ENCODE measurements at places on chromosomes 11 and 22. TPM values are rescaled to one million over a fixed set of nuclear protein-coding genes. Genes with fewer than 3 reads are reported as not detected.

CBLIF gene
- not detected for total RNA-seq

FOSL1 gene
- total RNA-seq = 1.3 TPM

POU2AF3 gene
- 0.28 TPM for total RNA-seq

DNA sequence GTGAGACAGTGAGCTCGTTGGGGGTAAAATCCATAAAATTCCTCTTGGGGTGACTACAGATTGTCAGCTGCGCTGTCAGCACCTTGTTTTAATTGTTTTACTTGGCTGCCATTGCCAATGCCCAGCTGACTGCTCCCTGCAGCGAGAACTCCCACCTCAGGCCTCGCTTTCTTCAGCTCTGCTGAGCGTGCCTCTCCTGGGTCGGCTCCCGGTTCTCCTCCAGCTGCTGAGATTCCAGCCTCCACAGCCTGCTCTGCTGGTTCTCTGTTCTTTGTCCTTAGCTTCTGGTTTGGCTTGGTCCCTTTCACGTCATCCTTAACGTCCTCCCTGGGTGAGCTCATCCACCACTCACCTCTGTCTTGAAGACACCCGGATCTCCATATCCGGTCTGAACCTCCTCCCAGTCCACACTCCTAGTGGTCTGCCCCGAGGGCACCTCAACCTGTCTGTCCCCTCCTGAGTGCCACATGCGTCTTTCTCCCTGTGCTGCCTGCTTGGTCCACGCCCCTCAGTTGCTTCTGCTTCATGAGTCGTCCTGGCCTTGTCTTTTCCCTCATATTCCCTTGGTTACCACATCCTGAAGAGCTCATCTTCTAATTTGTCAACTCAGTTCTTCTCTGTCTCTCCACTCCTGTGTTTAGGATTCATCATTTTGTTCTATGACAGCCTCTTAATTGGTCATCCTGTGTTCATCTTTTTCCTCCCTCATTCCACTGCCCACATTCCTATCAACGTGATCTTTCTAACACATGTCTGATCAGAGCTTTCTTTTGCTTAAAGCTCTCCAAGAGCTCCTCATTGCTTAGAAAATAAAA lies 35.6 kb downstream of the BMAL1 start:
- no peak overlapping the region for H3K4me3 ChIP-seq
- DNase-seq = no peak
- H3K36me3 ChIP-seq = no peaks in the 10 kb centered on the region
- H3K4me1 ChIP-seq = no peaks in the 10 kb centered on the region
- no peaks in the 10 kb centered on the region for H3K27me3 ChIP-seq
- H3K27ac ChIP-seq = no peak overlapping the region

- no peaks in the 10 kb centered on the region for H3K36me3 ChIP-seq
- peaks cover 17% of the 10 kb centered on the region for H3K4me1 ChIP-seq
- DNase-seq = no peak
- no peak overlapping the region for H3K27ac ChIP-seq
- no peaks in the 10 kb centered on the region for H3K27me3 ChIP-seq
- no peak overlapping the region for H3K4me3 ChIP-seq
Observed at GRCh38 chr11:104772806-104773241, 125.4 kb downstream of the CASP12 start.

DNA sequence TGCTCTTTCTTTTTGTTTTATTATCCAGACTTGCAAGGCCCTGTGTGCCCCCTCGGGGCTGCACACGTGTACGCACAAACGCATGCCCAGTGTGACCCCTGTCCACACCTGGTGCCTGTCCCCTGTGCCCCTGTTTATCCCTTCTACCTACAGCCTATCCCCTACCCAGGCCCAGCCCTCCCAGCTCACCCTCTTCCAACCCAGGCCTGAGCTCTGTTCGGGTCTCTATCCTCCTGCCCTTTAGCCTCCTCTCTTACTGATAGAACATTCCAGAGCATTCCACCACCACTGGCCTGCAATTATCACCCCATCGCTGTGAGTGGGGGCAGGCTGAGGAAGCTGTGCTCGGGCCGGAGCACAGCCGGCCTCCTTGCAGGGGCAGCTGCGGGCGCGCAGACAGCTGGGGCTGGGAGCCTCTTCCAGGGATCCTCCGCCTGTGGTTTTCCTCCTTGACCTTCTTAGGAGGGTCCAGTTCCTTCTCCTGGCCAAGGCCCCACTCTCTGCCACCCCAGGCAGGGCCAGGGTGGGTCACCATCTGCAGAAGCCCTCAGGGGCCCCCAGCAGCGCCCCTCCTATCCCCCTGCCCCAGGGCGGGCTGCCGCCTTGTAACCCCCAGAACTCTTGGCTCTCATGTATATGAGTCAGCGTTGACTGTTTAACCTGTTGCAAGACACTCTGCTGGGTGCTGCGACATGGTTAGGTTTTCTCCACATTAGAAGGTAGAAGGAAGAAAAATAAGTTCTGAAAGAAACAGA lies 41.8 kb upstream of the KCNQ1OT1 start:
- H3K27me3 ChIP-seq = peaks cover 9% of the 10 kb centered on the region
- H3K27ac ChIP-seq = no peak overlapping the region
- H3K4me3 ChIP-seq = no peak overlapping the region
- no peak for DNase-seq
- H3K36me3 ChIP-seq = no peaks in the 10 kb centered on the region
- H3K4me1 ChIP-seq = peaks cover 4% of the 10 kb centered on the region

DNA sequence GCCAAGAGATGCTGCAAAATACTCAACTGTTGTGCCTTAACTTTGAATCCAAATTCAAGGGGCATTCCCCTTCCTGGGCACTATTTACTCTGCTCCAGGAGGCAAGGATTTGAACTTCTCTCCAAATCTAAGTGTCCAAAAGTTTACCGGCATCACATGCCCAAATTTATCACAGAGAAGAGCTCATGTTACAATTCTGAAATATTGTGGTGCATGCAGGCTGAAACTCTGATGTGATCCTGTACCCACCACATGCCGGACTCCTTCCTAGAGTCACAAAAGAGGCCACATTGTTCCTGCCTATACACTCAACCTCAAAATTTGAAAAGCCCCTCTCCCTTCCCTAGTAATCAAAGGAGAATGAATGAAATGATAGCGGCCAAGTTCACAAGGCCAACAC lies 1.3 kb downstream of the TRAF6 start:
- H3K27me3 ChIP-seq = peaks cover 7% of the 10 kb centered on the region
- DNase-seq = no peak
- peak overlapping the region; percentile 97 for H3K4me3 ChIP-seq

DNA sequence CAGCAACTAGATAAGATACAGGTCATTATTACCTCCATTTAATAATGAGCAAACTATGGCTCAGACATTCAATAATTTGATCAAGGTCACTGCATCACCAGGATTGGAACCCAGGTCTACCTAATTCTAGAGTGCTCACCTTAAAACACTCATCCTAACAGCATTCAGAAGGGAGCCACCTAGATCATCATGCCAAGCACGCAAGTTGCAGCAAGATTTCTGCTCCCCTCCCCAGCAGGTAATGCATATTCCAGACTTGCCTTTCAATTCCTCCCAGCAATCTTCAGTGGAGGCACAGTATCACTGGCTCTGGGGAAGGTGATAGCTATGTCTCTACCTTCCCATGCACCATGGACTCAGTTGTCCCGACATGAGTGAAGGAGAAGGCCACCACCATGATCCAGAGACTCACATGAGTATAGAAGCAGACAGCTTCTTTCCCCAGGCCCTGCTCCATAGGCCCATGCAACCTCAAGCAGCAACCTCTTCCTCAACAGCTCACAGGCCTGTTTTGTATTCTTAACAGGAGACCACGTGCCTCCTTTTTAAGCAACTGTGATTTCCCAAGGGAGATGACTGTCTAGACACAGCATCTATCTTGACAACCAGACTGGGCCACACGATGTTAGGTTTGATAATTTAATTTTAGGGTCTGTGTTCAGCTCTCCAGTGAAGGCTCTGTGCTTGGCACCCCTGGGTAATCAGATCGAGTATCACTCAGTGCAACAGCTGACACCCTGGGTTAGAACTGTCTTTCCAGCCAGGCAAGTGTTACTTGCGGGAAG lies 36.4 kb downstream of the RAB30 start:
- H3K36me3 ChIP-seq = peaks cover 4% of the 10 kb centered on the region
- H3K27ac ChIP-seq = no peak overlapping the region
- no peak for DNase-seq
- H3K27me3 ChIP-seq = peaks cover 3% of the 10 kb centered on the region
- H3K4me3 ChIP-seq = no peak overlapping the region
- peaks cover 7% of the 10 kb centered on the region for H3K4me1 ChIP-seq

- peaks cover 29% of the 10 kb centered on the region for H3K4me1 ChIP-seq
- H3K36me3 ChIP-seq = no peaks in the 10 kb centered on the region
- H3K4me3 ChIP-seq = no peak overlapping the region
- H3K27me3 ChIP-seq = peaks cover 7% of the 10 kb centered on the region
- no peak overlapping the region for H3K27ac ChIP-seq
- DNase-seq = no peak
Observed at GRCh38 chr22:17960695-17961445, 63.5 kb downstream of the MICAL3 start.

- peaks cover 5% of the 10 kb centered on the region for H3K4me1 ChIP-seq
- DNase-seq = no peak
- no peak overlapping the region for H3K27ac ChIP-seq
- H3K27me3 ChIP-seq = no peaks in the 10 kb centered on the region
Observed at GRCh38 chr22:47102648-47103047, 340.2 kb downstream of the TBC1D22A start.

DNA sequence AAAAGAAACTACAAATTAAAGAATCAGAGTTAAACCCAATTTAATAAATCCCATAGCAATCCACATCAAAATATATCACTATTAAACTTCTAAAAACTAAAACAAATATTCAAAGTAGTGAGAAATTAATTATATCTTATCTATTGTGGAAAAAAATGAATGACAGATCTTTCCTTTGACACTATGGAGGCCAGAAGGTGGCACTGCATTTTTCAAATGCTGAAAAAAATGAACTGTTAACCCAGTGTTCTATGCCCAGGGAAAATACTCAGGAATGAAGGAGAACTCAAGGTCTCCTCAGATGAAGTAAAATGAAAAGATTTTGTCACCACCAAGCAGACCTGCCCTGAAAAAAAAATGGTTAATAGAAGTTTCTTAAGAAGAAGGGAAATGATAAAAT lies 27.7 kb downstream of the TYR start:
- DNase-seq = no peak
- H3K4me3 ChIP-seq = no peak overlapping the region
- no peaks in the 10 kb centered on the region for H3K4me1 ChIP-seq
- H3K36me3 ChIP-seq = no peaks in the 10 kb centered on the region
- no peaks in the 10 kb centered on the region for H3K27me3 ChIP-seq

DNA sequence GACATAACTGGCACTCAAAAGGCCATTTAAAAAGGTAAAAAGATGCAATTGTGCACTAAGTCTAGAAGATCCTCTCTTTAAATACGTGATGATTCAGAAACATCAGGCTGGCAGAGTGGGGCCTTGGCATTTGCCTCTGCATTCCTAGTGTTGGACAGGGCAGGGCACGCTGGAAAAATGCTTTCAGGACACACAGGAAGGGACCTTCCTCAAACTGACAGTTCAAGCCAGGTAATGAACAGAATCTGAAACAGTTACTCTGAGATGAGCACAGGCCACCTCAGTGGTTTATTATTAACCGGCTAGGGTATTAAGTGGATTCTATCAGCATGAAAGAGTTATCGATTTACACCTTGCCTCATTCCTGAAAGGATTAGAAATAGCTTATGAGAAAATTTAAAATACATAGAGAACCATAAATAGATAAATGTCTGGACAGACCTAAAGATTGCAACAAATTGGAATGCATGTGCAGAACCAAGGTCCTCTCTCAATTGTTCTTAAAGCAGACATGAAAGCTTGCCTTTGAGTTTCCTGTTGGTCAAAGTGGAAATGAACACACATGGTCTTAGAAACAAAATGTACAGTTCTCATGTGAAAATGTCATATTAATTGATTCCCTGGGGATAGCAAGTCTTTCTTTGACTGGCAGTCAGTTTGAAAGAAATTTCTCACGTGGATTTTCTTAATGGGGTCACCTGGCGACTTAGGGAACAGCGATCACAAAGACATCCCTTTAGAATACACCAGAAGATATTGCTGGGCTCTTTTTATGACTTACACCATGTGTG lies 21.5 kb upstream of the CSNK2A3 start:
- H3K4me1 ChIP-seq = no peaks in the 10 kb centered on the region
- DNase-seq = no peak
- peaks cover 78% of the 10 kb centered on the region for H3K36me3 ChIP-seq
- no peak overlapping the region for H3K27ac ChIP-seq
- H3K27me3 ChIP-seq = peaks cover 14% of the 10 kb centered on the region
- H3K4me3 ChIP-seq = no peak overlapping the region

All from endothelial cell (in vitro differentiated cells).